Cerebellum (tissue), 4 donors: ENCODE measurements at places on chromosomes 5 and 9.
A peak's percentile ranks its signal among the peaks of the same experiment; 100 is the strongest.

DNA sequence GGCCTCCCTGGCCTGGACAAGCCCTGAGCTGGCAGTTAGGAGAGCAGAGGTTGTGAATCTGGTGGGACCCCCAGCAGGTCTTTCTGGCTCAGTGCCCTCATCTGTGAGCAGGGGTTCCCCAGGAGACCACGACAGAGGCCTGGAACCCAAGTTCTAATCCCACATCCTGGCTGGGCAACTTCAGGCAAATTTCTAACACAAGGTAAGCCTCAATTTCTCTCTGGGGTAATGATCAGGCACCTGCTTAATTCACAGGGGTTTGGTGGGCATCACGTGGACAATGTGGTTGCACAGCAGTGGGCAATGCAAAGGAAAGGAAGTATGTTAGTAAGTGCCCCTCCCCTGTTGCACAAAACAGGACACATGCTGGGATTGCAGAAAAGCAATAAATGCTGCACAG is 1.9 kb upstream of the KCNIP1 start:
- DNase-seq, result no peak

- DNase-seq, result no peak
These were observed 3.1 kb upstream of the CREBRF start for GRCh38 chr5:173053041-173053440.

GRCh38 chr5:110590187-110590586 is 136.3 kb downstream of the TMEM232 start:
- DNase-seq, result no peak

- DNase-seq, result no peak
These were observed 80.8 kb downstream of the FAM81B start for GRCh38 chr5:95471942-95472341.

DNA sequence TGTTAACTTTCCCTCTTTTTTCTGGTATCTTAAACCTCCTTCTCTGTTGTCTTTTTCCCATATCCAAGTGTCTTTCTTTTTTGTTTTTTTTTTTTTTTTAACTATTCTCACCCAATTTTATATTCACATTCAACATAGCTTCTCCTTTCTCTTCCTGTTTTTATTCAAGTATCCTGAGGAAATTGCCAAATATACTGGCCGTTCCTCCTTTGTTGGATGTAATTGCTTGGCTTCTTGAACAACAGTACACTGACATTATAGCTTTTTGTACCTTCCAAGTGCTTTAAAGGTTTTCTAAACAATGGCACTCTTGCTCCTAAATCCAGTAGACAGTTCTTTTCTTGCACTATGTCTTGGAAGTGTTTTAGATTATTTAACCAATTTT is 1146.8 kb downstream of the MAT2B start:
- DNase-seq, result no peak

DNA sequence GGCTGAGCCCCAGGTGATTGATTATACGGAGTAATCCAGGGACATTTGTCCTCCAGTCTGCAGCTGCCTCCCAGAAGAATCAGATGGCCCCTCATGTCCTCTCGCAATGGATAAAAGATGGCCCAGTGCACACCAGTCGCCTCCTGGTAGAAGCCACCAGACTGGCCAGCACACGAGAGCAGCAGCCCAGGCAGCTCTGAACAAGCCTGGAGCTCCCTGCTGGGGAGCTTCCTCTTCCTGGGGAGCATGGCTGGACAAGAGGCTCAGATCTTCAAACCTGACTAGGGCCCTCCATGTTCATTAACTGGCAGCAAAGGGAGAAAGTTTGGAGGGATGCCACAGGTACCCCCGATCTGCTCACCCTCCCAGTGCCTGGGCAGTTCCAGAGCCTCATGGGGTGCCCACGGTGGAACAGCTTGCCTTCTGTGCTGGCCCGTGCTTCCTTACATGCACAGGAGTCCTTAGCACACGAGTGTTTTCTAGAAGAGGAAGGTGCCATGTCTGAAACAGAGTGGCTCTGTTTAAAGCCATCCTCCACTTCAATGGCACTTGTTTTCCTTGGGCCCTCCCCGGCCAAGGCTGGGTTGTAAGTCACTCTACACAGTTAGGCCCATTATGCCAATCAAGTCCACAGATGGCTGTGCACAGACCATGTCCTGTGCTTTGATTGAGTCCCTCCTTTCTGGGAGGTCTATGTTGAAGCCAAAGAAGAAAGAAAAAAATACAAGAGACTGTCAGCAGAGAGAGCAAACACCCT is 75.6 kb downstream of the PRRT1B start:
- DNase-seq, result no peak

GRCh38 chr5:85204289-85204688 is 819.6 kb upstream of the EDIL3 start:
- no peak for DNase-seq

DNA sequence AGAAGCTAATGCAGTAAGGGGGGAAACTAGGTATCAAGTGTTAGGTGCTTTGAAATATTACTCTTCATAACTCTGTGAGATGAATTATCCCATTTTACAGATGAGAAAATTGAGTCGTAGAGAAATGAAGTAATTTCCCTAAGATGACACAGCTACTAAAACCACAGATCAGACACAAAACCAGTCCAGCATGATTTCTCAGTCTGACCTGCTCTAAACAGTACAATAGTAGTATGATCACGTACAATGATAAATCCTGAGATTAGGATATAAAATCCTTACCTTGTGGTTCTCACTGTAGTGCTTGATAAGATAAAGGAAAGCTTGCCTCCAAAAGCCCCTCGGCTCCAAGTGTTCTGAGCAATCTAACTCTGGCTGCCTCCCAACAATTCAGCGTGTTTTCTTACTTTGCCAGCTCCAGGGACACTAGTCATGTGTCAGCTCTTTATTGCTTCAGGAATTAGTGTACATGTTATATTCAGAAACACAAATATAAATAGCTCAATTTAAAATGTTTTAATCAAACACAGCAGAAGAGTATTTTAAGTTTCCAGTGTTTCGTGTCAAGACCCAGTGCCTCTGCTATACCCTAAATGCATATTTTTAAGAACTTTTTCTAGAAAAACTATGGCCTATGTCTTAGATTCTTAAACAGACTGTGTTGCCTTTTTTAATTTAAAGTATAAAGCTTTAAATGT is 243.6 kb downstream of the DENND1A start:
- no peak for DNase-seq

DNA sequence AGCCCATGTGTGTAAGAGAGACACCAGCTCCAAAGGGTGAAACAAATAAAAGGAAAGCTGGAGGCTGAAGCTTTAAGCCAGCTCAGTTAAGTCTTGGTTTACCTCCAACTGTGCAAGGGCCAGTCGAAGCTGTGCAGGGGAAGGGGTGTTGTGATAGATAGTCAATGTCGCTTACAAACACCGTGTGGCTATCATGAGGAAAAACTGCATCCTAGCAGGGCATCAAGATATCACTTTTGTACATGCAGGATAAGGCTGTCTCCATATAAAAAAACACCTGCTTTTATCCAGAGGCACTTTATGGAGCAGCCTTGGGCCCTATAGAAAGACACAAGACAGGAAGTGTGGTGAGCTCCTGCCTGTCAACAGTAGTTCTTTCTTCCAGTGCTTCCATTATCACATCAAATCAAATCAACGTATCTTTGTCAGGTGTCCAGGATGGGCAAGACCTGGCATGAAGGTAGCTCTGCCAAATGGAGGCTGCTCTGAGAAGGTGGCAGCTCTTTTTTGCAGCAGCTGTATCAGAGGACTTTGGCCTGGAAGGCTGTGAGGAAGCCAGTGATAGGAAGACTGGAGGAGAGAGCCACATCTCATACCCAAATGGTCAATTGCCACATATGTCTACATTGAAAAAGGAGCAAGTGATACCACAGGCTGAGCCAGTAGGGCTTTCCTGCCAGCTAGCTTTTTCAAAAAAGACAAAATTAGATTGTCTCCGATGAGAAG is 29.3 kb upstream of the SELENOP start:
- no peak for DNase-seq

- DNase-seq, result no peak
These were observed 82.4 kb downstream of the PTCH1 start for GRCh38 chr9:95434116-95435073.

GRCh38 chr9:75692309-75692708 is 198.2 kb upstream of the PCSK5 start:
- no peak for DNase-seq

DNA sequence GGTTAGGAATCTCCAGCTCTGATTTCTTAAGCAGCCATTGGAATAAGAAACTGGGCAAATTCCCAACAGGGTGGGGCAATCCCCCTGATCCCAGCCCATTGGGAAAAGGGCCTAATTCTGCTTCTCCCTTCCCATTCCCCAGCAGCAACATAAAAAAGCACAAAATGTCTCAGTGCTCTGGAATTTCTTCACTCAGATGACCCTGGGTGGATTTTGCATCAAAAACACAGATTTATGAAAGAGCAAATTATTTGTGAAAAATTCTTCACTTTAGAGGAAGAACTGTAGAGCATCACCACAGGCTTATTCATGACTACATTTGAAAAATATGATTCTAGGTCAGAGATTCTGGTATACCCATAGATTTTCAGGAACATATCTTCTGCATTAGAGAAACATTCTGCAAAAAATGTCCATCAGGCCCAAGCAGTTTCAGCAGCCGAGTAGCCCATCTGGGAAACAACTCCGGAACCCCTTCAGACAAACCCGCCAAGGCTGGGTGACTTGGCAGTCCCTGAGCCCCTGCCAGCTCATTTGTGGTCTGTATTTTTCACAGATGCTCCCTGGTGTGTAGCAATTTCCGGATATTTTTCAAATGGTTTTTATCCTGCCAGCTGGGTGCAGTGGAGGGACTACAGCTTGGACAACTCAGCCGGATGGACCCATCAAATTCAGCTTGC is 102.1 kb upstream of the RANBP3L start:
- peak; percentile 24 for DNase-seq

DNA sequence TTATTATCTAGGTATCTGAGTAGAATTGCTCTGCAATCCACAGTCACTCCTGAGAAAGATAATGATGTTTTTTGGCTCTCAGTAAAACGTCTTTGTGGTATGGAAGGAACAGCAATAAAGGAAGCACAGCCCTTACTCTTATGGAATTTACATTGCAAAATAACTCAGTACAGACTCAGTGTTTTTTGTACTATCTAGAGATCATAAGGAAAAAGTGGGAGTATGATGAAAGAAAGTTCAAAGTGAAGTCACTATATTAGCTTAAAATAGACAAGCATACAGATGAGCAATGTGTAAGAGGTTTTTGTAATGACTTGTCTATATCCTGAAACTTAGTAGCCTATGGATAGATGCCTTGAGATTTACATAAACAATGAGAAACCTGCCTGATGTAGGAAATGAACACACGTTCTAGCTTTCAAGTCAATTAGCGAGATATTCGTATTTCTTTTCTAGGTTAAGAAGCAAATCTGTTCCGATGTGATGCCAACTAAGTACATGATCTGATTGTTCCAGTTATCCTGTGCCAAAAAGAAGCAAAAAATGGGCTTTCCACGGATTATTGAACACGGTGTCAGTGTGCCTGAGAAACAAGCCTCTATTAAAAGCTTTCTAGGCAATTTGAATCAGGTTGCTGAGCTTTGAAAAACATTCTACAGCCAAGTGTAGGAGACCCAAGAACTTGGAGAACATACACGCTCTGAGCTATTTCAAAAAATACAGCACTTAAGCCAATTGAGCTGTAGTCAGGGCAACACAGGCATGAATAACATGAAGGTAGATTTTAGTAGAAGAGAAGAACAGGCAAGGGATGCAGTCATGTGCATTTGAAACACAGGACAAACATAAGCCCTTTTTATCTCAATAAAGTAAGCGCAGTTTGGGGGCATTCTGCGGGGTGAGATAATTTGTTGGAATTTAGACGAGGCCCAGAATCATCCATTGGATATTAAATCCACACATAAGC is 86.3 kb upstream of the TAF11L2 start:
- DNase-seq, result no peak

- DNase-seq, result no peak
These were observed 57.6 kb downstream of the PTTG1 start for GRCh38 chr5:160479220-160479619.

DNA sequence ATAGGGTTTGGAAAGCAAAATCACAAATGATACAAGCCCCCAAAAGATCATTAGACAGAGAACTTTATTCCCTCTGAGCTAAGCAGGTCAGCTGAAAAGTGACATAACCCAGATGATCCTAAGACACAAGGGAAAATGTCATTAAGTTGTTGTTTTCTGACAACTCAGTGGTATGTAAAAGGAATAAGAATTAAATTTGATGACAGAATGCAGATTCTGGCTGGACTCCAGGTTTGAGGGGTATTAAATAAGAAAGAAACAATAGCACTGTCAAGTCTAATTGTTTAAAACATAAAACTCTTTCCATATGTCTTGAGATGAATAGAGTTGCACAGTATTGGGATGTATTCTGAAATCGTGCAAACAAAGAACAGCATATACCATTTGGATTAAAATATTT is 429.9 kb downstream of the CAAP1 start:
- DNase-seq, result no peak

DNA sequence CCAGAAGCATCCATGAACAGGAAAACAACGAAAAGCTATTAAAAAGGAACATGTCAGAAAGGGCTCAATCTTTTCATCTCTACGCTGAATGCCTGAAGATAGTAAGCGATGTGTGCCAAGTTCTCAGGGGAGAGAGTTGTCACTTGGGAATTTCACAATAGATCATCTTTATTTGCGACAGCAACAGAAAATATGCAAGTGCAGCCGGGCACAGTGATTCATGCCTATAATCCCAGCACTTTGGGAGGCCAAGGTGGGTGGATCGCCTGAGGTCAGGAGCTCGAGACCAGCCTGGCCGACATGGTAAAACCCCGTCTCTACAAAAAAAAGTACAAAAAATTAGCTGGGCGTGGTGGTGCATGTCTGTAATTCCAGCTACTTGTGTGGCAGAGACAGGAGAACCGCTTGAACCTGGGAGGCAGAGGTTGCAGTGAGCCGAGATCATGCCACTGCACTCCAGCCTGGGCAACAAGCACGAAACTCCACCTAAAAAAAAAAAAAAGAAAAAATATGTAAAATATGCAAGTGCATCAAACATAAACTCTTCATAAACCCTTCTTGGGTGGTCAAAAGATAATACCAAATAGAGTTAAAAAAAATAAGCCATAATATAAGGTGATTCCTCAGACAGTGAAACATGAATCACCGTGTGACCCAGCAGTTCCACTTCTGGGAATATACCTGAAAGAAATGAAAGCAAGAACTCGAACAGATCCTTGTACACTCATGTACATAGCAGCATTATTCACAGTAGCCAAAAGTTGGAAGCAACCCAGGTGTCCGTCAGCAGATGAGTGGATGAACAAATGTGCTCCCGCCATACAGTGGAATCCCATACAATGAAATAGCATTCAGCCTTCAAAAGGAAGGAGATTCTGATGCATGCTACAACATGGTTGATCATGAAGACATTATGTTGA is 16.2 kb downstream of the SFXN1 start:
- DNase-seq, result no peak

DNA sequence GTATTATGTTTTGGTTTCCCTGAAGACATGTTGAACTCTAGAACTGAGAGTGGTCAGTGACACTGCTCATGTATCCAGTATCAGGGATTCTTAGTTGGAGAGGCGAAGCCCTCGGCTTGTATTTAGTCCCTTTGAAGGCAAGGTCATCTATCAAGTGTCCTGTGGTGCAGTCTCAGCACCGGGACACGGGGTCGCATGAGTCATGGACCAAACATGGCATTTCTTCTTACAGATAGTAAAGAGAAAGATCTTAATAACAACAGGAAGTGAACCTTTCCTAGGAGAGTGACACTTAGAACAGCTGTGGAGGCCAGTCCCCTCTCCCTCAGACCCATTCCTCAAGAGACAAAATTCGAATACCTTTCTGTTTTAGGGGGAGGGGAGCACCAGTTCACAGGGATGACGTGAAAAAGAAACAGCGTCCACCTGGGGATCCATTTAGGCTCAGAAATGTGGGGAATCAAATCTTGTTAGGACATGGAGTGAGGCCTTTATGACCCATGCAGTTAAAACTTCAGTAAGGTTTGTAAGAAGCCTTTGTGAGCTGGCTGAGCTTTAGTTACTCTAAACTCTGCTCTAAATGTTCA is 86.5 kb downstream of the ADGRV1 start:
- no peak for DNase-seq
